ENCODE measurements at places on chromosomes 1 and 21. TPM values are rescaled to one million over a fixed set of nuclear protein-coding genes. Genes with fewer than 3 reads are reported as not detected.

The CFAP107 gene
- not detected for total RNA-seq

The SPRR2D gene
- total RNA-seq, result not detected

The PYHIN1 gene
- 2.8 TPM for total RNA-seq

The C1orf141 gene
- not detected for total RNA-seq

The MTHFR gene
- total RNA-seq, result 81.4 TPM

The DNASE2B gene
- not detected for total RNA-seq

The RHBG gene
- total RNA-seq, result not detected

The PRDM16 gene
- 85.4 TPM for total RNA-seq

The CELA3A gene
- 2.0 TPM for total RNA-seq

The SLC9A1 gene
- 12.3 TPM for total RNA-seq

The SMCP gene
- total RNA-seq, result not detected

The ENSA gene
- total RNA-seq, result 85.7 TPM

The CNIH3 gene
- total RNA-seq, result 0.21 TPM

The NBPF26 gene
- total RNA-seq, result 19.2 TPM

GRCh38 chr1:45846931-45847330 is 43.5 kb downstream of the MAST2 start:
- DNase-seq, result no peak

- DNase-seq, result no peak
These were observed 23.6 kb downstream of the ZBTB18 start for GRCh38 chr1:244074559-244075171.

DNA sequence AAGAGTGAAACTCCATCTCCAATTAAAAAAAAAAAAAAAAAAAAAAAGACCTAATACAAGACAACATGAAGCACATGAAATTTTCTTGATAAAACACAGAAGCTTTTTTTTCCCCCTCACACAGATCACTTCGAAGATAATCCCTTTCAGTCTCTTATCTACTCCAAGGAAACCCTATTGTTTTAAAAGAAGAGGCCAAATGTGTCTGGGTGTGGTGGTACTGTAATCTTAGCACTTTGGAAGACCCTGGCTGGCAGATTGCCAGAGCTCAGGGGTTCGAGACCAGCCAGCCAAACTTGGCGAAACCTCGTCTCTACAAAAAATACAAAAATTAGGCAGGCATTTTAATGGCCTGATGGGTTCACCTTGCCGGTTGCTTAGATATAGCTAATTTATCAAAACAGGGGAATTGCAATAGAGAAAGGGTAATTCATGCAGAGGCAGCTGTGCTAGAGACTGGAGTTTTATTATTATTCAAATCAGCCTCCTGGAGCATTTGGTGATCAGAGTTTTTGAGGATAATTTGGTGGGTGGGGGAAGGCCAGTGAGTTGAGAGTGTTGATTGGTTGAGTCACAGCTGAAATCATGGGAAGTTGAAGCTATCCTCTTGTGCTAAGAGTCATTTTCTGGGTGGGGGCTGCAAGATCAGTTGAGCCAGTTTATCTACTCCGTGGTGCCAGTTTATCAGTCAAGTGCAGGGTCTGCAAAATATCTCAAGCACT is 62.5 kb downstream of the SLC16A1 start:
- DNase-seq, result no peak

DNA sequence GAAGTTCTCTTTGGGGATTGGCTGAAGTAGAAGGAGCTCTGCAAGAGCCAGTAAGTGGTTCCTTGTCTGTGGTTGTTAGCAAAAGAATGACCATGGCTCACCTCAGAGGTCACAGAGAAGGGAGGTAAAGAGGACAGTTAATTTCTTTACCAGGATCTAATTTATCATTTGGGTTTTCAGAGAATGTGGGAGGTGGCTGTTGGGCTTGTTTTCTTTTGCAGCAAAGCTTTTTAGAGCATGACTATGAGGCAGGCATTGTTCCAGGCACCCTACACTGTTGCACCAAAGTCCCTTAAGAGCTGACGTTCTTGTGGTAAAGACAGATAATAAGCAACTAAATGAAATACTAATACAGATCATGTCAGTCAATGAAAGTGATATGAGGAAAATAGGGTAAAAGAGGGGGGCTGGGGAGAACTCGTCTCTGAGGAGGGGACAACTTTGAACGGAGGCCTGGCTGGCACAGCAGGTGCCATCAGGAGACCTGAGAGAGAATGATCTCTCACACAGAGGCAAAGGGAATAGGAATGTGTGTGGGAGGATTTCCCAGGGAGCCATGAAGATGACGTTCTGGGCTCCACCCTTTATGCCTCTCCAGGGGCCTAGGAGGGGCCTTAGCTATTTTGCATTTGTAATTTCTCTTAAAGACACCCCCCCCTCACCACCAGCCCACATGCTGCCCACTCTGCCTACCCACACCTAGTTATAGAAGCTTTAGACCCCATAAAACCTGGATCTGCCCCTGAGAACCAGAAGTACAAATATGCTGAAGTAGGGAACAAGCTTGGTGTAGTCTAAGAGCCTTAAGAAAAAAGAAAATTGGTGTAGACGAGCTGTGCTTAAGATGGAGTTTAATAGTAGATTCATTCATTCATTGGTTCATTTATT is 177.5 kb downstream of the ROR1 start:
- no peak for DNase-seq

DNA sequence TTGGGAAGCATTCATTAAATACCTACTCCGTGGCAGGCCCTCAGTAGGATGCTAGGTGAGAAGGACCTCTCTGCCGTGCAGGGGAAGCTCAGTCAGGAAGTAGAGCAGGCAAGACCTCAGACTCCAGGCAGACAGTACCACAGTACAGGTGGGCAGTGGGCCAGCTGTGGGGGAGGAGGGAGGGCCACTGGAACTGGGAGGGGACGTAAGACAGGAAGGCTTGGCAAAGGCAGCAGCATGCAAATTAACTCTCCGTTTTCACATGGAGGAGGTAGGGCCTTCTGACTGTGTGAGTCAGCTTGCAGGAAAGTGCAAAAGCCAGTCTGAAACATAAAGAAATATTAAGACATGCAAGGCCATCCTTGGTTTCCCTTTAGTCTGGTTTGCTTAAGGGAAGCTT is 157.7 kb downstream of the TRIM33 start:
- no peak for DNase-seq

GRCh38 chr1:167221126-167221737 is 546 bp downstream of the POU2F1 start:
- no peak for DNase-seq

DNA sequence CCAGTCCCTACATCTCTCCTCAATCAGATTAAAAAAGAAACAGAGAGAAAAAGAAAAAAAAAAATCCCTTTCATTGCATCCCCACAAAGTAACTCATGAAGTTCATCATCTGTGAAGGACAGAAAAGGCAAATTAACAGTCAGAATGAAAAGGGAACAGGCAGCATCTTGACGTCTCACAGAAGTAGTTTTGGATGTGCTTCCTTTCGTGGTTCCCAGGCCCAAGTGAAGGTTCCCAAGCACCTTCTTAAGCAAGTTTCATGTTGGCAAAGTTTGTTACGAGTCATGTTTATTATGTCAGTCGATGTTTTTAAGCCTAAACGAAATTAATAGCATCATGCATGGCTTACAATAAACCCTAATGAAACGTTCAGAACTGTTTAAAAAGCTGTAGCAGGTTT is 475.2 kb downstream of the SETD4 start:
- DNase-seq, result no peak

- DNase-seq, result no peak
These were observed 200.8 kb downstream of the RHOU start for GRCh38 chr1:228935855-228936727.

- DNase-seq, result no peak
These were observed 15.7 kb upstream of the C1orf146 start for GRCh38 chr1:92201973-92202372.

DNA sequence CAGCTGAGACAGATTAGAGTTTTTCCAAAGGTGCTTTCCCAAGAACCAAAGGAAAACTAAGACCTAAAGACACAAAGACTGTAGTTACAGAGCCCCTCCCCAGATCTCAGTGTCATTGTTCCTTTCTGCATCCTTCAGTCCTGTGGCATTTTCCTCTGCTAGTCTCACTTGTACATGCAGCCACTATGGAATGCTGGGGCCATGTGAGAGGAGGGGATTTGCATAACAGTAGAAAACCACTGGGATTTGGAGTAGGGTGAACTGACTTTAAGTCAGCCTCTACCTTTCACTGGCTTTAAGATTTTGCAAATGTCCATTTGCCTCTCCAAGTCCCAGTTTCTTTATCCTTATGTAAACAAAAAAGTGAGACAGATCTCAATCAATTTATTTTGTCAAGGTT is 119.4 kb upstream of the F3 start:
- no peak for DNase-seq

GRCh38 chr1:47436979-47437446 is 831 bp upstream of the FOXD2 start:
- DNase-seq, result no peak

DNA sequence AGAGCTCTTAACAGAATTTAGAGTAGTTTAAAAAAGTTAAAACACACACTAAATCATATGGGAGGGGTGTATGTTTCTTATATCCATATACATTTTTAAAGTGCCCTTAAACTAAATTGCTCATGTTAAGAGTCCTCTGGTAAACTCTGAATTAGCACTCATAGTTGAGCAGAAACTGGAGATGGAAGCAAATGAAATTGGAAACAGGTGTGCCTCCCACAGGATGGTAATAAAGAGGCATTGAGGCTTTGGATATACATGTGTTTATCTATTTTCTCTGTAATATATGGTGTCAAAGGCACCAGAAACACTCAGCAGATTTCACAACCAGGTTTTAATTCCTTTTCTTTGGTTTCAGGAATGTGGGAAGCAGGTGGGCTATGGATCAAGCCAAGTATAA is 188.6 kb downstream of the HS2ST1 start:
- DNase-seq, result no peak

DNA sequence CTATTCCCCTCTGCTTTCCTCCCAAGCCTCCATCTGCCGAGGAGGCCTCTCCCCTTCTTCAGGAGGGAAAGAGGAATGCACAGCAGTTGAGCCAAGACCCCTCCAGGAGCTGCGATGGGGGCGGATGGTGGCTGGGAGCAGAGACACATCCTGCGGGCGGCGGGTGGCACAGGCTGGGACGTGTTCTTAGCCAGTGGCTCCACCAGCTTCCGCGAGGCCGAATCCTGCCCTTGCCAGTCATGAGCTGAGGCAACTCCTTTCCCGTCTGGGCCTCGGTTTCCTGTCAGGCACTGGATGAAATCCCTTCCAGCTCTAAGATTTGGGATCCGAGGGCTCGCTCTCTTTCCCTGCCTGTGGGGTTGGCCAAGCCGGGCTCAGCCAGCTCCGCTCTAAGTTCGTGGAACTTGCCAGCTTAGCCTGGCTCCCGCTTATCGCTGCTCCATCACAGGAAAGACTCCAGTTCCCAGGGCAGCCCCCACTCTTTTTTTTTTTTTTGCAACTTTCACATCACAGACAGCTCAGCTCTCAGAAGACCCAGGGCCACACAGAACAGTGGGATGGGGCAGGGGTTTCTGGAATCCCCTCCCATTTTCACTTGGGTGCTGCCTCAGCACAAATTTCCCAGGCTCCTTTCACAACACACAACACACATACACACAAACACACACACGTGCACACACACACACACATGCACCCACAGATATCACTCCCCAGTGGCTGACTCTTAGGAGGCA is 506 bp downstream of the MYOM3 start:
- peak; percentile 40 for DNase-seq

GRCh38 chr1:53461323-53462044 is 2.3 kb downstream of the DMRTB1 start:
- no peak for DNase-seq

DNA sequence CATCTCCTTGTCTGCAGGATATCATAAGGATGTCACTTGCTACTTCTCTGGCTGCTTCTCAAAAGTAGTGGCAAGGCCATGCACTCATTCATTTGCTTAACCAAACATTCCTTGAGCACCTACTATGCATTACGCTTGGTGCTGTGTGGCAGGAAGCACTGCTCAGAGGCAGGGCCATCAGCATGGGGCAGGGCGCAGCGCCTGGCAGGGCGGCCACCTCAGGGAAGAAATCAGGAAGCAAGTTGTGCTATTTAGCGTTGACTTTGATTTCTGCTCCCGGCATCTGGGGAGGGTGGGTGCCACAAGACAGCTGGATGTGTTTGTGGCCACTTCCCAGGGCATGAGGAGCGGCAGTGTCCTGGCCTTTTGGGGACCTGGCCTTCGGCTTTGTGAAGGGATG is 27.9 kb downstream of the PROK1 start:
- no peak for DNase-seq

GRCh38 chr1:202012544-202013478 is 2.4 kb downstream of the ELF3 start:
- DNase-seq, result no peak

DNA sequence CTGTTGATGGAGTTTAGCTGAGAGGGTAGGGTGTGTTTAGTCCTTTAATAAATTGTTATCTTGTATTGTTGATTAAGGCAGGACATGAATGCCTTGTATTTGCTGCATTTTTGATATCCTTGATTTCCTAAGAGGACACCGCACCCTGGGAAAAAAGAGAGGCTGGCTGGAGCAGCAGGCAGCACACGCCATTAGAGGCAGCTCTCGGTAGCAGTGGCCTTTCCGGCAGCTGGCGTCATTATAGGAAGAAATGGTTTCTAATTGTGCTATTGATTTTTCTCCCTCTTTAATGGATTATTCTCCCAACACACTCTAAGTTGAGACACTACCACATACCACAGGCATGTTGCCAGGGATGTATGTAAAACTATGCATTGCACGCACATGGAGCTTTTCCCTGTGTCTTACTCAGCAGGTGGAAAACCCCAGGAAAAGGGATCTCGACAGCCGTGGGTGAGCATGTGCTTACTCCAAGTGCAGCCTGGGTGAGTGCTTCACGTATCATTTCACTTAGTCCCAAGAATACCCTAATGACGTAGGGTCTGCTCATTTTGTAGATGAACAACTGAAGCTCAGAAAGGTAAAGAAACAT is 440.4 kb upstream of the RUNX1 start:
- no peak for DNase-seq

GRCh38 chr21:26089730-26090129 is 80.8 kb downstream of the APP start:
- no peak for DNase-seq

DNA sequence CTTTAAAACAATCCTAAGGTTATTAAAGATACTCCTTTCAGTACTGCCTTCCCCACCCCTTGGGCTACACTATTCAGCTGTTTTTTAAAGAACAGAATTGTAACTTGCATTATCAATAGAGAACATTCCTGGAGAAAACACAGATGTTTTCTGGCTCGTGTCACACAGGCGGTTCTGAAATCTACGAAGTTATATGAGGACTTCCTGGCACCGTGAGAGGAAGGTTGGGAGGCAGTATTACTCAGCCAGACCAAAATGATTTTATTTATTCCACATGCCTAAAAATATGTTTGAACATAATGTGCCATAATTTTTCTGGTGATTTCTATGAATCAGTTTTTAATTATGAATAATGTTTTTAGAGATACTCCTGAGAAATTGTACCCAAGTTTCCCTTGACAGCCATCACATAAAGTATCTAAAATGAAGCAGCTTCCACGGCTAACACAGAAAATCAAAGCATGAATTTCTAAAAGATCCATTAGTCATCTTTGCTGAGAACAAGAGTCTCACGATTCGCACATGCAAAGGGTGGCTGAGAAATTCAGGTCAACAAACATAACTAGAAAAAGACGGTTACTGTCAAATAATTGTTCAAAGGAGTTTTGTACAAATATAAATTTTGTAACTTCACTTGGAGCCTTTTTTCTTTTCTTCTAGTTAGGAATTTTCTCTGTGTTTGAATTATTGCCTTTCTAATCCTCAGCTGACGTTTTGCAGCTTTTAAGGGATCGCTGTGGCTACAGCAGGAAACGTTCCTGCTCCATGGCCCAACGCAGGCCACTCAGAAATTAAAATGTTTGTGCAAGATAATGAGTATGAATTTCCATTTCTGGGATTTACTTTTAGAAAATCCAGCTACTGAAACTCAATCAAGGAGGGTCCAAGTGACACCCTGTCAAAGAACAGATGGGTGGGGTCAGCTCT is 8.0 kb upstream of the SIM2 start:
- no peak for DNase-seq

All from thoracic aorta (tissue), 2 donors.